ENCODE measurements at places on chromosomes 6 and 20.
A peak's percentile ranks its signal among the peaks of the same experiment; 100 is the strongest.

- no peaks in the 10 kb centered on the region for H3K27me3 ChIP-seq
- H3K4me1 ChIP-seq: no peaks in the 10 kb centered on the region
- no peaks in the 10 kb centered on the region for H3K36me3 ChIP-seq
- DNase-seq: no peak
These were observed 396.3 kb upstream of the EYS start for GRCh38 chr6:66103354-66103753.

DNA sequence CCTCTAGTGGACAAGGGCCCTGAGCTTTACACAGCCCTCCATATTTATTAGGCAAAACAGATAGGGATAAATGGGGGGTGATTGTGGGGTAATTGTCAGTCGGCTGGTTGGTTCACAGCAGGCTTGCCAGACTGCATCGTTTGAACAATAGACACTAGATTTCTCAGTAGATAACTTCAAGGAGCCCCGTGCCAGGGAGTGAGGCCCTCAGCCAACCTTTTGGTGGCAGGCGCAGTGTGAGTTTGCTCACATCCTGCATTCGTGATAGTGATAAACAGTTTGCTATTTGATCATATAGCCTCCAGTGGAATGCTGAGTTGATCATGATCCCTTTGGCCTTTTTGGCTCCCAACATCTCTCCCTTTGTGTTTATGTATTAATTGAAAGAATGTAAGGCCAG, 3.6 kb upstream of the ABHD12 start:
- H3K4me1 ChIP-seq: no peaks in the 10 kb centered on the region
- H3K4me3 ChIP-seq: no peak overlapping the region
- H3K27me3 ChIP-seq: no peaks in the 10 kb centered on the region
- no peak overlapping the region for H3K27ac ChIP-seq
- H3K36me3 ChIP-seq: no peaks in the 10 kb centered on the region

DNA sequence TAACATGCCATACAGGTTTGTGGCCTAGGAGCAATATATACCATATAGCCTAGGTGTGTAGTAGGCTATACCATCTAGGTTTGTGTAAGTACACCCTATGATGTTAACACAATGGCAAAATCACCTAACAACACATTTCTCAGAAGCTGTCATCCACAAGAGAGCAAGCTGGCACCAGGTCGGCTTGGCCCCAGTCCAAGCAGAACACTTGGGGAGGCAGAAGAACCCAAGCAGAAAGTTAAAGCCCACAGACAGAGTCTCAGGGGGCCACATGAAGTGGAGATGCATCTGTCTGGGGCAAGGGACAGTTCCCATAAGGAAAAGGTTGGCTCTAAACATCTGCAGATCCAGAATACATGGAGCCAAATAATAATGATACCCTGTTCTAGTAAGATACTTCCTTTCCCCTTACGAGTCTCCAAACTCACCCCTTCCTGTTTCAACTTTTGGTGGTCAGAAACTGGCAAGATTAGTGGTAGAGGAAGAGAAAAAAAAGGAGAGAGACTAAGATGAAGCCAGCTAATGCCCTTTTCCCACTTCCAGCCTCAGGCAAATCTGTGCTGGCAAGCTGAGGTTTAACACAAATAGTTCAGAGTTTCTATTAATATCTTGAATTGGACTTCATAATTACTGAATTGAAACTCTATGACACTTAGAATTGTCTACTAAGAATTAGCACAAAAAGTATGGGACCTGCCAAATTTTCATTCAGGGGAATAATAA, 29.5 kb downstream of the TCF21 start:
- no peak overlapping the region for H3K4me3 ChIP-seq
- no peaks in the 10 kb centered on the region for H3K4me1 ChIP-seq
- no peaks in the 10 kb centered on the region for H3K27me3 ChIP-seq
- H3K36me3 ChIP-seq: no peaks in the 10 kb centered on the region
- DNase-seq: no peak

DNA sequence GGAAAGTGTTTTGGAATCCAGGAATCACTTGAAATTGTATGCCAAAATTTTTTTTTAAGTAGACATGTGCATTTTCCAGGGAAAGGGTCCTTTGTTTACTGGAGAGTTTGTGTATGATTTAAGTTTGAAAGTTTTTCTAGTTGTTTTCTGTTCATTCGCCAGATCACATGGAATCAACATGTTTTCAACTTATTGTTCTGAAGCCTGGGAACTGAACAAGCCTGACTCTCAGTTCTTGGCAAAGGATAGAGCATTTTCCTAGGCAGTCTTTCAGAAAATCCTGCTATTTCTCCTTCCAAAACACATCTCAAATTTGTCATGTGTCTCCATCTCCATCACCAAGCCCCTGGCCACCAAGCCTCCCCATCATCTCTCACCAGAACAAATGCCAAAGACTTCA, 374.8 kb downstream of the MAFB start:
- DNase-seq: no peak
- H3K36me3 ChIP-seq: no peaks in the 10 kb centered on the region
- H3K4me1 ChIP-seq: no peaks in the 10 kb centered on the region
- no peak overlapping the region for H3K27ac ChIP-seq
- no peaks in the 10 kb centered on the region for H3K27me3 ChIP-seq

- H3K36me3 ChIP-seq: no peaks in the 10 kb centered on the region
- no peak overlapping the region for H3K4me3 ChIP-seq
- no peak for DNase-seq
These were observed 28.7 kb downstream of the PTPRK start for GRCh38 chr6:128491610-128492206.

DNA sequence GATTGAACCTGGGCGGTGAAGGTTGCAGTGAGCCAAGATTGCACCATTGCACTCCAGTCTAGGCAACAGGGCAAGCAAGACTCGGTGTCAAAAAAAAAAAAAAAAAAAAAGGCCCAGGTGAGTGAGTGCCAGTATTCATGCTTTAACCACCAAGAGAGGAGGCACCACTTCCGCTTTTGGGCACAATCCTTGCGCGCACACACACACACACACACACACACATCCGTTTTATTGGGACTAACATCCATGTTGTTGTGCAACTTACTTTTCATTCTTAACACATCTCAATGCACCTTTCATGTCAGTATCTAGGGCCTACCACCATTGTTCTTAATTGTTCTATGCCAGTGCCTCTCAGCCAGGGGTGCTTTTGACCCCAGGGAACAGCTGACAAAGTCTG, 263.0 kb downstream of the CDC5L start:
- H3K4me1 ChIP-seq: no peaks in the 10 kb centered on the region
- no peaks in the 10 kb centered on the region for H3K36me3 ChIP-seq
- H3K4me3 ChIP-seq: no peak overlapping the region
- H3K27ac ChIP-seq: no peak overlapping the region

GRCh38 chr6:22747571-22747970, 178.2 kb downstream of the HDGFL1 start:
- no peak overlapping the region for H3K27ac ChIP-seq
- no peaks in the 10 kb centered on the region for H3K4me1 ChIP-seq
- no peak for DNase-seq
- H3K27me3 ChIP-seq: no peaks in the 10 kb centered on the region
- H3K4me3 ChIP-seq: no peak overlapping the region

DNA sequence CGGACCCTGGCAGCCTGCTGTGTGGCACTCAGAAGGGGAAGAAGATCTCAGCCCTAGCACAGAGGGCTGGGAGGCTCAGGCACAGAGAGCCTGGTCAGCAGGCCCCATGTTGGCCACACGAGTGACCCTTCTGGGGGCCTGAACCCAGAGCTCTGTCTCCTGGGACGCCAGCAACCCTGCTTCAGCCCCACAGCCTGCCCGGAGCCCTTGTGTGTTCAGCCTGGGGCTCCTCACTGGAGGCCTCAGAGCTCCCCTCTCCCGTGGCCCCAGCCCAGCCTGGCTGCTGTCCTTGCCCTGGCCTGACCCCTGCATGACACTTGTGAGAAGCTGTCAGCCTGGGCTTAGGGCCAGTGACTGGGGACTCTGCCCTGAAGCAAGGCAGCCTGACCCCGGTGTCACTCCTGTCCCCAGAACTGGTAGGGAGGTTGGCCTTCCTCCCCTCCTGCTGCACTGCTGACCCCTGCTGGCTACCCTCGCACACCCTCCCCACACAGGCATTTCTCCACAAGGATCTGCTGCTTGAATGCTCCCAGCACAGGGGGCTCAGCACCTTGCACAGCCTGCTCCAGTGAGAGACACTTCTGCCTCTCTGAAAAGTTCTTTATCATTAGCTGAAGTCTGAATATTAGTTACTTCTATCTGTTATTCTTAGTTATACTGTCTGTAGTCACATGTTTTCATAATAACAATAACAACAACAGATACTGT, 15.4 kb upstream of the IP6K3 start:
- no peak overlapping the region for H3K4me3 ChIP-seq
- H3K27me3 ChIP-seq: no peaks in the 10 kb centered on the region
- H3K27ac ChIP-seq: no peak overlapping the region
- no peaks in the 10 kb centered on the region for H3K4me1 ChIP-seq
- DNase-seq: peak; percentile 67

- no peak overlapping the region for H3K4me3 ChIP-seq
- H3K36me3 ChIP-seq: no peaks in the 10 kb centered on the region
- H3K4me1 ChIP-seq: peaks cover 16% of the 10 kb centered on the region
- DNase-seq: no peak
These were observed 208.0 kb downstream of the ARHGAP18 start for GRCh38 chr6:129501740-129502660.

- DNase-seq: no peak
- H3K27me3 ChIP-seq: no peaks in the 10 kb centered on the region
- H3K27ac ChIP-seq: no peak overlapping the region
- H3K36me3 ChIP-seq: no peaks in the 10 kb centered on the region
- peaks cover under 1% of the 10 kb centered on the region for H3K4me1 ChIP-seq
- H3K4me3 ChIP-seq: no peak overlapping the region
These were observed 170.7 kb upstream of the SCGN start for GRCh38 chr6:25481267-25481666.

DNA sequence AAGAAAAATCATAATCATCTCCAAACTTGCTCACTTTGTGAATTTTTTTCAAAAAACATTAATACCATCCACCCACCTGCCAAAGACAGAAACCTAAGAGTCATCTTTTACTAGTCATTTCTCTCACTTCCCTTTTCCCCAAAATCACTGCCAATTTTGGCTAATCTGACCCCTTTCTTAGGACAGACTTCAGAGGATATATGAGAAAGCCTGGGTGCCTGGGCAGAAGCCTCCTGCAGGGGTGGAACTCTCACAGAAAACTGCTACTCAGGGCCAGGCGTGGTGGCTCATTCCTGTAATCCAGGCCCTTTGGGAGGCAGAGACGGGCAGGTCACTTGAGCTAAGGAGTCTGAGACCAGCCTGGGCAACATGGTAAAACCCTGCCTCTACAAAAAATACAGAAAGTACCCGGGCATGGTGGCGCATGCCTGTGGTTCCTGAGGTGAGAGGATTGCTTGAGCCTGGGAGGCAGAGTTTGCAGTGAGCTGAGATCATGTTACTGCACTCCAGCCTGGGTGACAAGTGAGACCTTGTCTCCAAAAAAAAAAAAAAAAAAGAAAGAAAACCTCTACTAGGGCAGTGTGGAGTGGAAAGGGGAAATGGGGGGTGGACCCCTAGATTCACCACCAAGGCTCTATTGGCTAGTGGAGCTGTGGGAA, 3.8 kb downstream of the DEK start:
- no peak for DNase-seq
- no peaks in the 10 kb centered on the region for H3K27me3 ChIP-seq
- no peak overlapping the region for H3K4me3 ChIP-seq
- H3K27ac ChIP-seq: no peak overlapping the region
- H3K36me3 ChIP-seq: no peaks in the 10 kb centered on the region

DNA sequence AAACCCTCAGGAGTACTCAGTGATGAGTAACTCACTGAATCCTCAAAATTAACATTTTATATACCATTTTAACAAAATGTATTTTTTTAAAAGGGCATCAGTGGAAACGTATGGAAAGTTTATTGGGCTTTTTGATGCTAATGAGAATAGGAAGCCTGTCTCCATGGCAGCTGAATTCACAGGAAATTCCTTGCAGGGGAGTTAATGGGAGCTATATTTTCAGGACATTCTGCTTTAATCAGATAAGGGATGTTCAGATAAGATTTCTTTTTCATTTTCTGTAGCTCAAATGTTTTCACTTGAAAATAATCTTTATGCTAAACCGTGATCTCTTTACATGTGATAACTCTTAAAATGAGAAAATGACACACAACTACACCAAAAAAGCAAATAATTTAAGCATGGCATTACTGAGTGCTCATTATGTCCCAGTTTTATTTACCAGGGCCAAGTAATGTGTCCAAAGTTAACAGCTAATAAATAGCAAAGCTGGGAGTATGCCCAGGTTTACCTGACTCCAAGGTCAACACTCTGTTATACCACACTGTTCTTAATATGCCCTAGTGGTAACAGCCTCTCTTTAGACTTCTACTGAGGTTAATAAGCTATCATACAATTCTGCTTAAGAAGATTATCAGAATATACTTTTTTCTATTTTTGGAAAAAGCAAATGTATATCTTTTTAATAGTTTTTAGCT, 348.1 kb downstream of the GRIK2 start:
- no peak overlapping the region for H3K27ac ChIP-seq
- no peaks in the 10 kb centered on the region for H3K36me3 ChIP-seq
- DNase-seq: no peak
- no peaks in the 10 kb centered on the region for H3K27me3 ChIP-seq
- no peak overlapping the region for H3K4me3 ChIP-seq
- peaks cover 9% of the 10 kb centered on the region for H3K4me1 ChIP-seq

DNA sequence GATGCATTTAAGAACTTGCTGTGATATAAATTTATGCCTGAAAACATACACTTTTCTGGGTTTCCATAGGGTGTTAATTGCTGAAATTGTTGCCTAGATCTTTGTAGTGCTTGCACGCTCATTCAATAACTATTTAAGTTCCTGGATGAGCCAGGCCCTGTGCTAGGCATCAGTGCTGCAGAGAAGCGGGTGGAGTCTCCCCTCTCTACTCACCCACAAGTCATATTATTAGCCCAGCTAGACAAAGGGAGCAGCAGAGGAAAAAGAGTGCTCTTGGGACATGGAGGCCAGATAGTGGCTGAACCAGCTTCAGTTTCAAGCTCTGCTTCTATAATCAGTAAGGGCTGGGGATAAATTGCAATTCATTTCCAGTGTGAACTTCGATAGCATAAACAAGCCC, 329.1 kb downstream of the TFAP2B start:
- H3K4me1 ChIP-seq: no peaks in the 10 kb centered on the region
- no peaks in the 10 kb centered on the region for H3K36me3 ChIP-seq
- no peak overlapping the region for H3K4me3 ChIP-seq
- H3K27ac ChIP-seq: no peak overlapping the region

GRCh38 chr6:143872201-143872600, 7.9 kb downstream of the ZC2HC1B start:
- H3K27ac ChIP-seq: no peak overlapping the region
- no peaks in the 10 kb centered on the region for H3K27me3 ChIP-seq
- DNase-seq: no peak
- H3K36me3 ChIP-seq: no peaks in the 10 kb centered on the region
- H3K4me1 ChIP-seq: no peaks in the 10 kb centered on the region
